Tibial nerve (tissue), 4 donors: ENCODE measurements at places on chromosomes 6 and 20.
A peak's percentile ranks its signal among the peaks of the same experiment; 100 is the strongest.

GRCh38 chr6:93592417-93592816 is 173.1 kb upstream of the EPHA7 start:
- no peak for DNase-seq

DNA sequence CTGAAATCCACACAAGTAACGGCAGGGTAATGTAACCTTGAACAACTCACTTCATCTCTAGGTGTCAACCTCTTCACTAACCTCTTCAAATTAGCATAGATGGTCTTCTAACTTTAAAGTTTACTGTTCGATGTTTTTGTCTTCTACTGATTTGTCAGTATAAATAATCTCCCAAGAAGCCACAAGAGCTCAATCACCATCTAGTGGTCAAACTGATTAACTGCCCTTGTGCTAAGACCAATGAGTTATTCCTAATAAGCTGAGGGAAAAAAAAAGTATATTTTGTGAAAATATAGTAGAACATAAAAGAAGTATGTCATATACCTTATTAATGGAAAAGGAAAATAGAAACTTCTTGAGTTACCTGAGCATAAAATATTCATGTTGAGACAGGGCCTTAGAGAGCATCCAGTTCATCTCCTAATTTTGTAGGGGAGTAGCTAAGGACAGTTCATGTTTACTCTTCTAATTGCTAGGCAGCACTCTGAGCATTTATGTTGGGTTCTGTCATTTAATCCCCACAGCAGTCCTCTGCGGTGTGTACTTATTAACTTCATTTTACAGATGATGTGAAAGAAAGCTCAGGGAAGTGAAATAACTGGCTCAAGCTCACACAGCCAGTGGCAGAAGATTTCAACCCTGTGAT is 317.1 kb downstream of the ESR1 start:
- no peak for DNase-seq

- no peak for DNase-seq
These were observed 193.6 kb upstream of the CEP162 start for GRCh38 chr6:84421031-84421430.

- DNase-seq = no peak
These were observed 14.7 kb downstream of the UCKL1 start for GRCh38 chr20:63941282-63942081.

- no peak for DNase-seq
These were observed 222.2 kb downstream of the UST start for GRCh38 chr6:148968771-148969602.

GRCh38 chr6:82217018-82217586 is 30.4 kb downstream of the IBTK start:
- no peak for DNase-seq

GRCh38 chr6:72102561-72102960 is 216.2 kb downstream of the RIMS1 start:
- no peak for DNase-seq

DNA sequence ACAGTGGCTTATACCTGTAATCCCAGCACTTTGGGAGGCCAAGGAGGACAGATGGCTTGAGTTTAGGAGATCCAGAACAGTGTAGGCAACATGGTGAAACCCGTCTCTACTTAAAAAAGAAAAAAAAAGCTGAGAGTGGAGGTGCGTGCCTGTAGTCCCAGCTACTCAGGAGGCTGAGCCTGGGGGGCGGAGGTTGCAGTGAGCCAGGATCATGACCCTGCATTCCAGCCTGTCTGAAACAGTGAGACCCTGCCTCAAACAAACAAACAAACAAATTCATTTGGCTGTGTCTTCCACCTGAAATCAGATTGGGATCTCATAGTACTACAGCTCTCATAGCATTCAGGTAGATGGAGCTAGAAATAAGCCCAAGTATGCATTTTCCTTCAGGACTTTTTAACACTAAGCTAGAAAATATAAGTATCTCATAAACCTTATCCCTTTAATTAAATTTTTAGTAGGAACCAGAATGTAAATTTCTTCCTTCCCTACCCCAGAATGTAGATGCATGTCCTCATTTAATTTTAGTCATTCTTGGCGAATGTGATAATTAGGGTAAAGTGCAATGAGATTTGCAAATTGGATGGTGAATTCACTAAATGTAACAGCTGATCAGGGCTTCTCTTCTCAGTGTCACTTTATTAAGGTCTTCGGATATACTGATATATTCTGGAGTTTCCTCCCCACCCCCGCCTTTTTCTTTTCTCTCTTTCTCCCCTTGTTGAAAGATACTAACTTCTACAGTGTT is 190.4 kb downstream of the CDKAL1 start:
- DNase-seq = no peak

DNA sequence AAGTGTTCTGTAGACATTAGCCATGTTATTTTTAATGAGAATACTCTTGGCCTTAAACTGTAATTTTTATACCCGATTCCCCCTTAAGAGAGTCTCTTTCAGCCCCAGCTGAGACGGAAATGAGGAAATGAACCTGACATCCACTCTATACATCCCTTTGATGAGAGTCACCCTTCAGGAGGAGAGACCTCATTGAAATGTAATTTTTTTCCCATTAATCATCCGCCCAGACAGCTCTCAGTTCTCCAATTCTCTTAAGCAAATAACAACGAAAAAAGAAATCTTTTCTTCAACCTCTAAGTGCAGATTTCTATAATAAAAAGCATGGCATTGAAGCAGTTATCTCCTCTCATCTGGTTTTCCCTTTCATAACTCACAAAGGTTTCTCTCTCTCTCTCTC is 243.8 kb upstream of the PMEPA1 start:
- no peak for DNase-seq

GRCh38 chr6:14802514-14803160 is 443.2 kb upstream of the JARID2 start:
- DNase-seq = no peak

DNA sequence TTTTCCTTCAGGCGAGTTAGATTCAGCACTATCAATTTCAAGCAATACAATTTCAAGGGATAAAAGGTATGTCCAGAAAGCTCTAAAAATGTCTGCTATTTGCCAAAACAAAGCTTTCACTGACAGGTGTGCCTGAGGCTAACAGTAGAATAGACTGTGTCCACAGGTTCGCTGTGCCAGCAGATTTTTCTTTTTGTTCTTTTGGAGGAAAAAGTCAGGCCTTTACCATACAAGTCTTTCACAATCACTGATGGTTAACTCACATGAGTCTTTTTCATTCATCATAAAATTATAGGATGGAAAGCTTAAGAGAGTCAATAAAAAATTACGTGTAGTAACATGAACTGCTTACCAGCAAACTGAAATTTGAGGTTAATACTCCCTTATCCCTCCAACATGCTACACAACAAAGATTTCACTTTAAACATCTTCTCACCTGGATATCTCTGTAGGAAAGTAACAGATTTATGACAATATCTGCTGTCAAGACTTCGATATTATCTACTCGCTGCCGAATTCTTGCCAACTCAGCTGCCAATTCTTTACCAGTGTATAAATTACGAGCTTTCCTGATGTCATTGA is 95.4 kb downstream of the MAP3K5 start:
- DNase-seq = no peak

- DNase-seq = no peak
These were observed 9.7 kb downstream of the LRRN4 start for GRCh38 chr20:6044115-6044514.

- no peak for DNase-seq
These were observed 25.7 kb downstream of the PSMG4 start for GRCh38 chr6:3284436-3284876.

DNA sequence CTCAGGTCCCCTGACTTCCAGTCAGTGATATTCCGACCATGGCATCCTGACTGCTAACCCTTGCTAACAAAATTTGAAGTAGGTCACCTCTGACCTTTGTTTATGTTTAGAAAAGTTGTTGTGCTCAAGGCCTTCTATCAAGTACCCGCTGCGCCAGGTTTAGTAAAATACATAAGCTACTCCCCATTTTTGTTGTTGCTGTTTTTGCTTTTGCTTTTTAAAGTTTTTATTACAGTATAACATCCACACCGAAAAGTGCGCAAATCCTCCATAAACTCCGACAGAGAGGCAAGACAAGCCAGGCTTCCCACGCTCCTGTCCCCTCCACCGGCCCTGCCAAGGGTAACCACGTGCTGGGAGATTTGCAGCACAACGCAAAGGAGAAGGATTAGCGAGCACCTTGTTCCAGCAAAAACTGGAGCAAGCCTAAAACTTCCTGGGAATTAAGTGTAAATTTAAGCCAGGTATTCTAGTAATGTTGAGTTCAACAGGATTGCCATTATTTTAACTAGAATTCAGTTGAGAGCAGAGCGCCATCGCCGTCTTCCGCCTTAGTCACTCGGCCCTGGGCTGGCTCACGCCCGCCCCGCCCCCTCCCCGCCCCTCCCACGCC is 17.8 kb upstream of the HMGN4 start:
- DNase-seq = no peak

GRCh38 chr6:34583461-34583860 is 27.3 kb upstream of the SPDEF start:
- no peak for DNase-seq

DNA sequence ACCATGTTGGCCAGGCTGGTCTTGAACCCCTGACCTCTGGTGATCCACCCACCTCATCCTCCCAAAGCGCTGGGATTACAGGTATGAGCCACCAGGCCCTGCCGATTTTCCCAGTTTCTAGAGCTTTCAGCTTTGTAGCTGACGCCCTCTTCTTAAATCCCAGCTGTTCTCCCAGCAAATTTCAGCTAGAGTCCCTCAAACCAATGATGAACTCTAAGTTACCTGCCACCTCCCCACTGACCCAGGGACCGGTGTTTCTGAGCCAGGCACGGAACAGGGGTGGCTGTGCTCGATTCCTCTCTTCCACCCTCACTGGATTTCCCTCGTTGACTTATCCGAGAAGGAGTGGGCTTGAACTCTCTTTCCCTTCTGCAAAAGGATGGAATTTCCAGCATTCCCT is 39.1 kb downstream of the SUN5 start:
- peak; percentile 1 for DNase-seq

DNA sequence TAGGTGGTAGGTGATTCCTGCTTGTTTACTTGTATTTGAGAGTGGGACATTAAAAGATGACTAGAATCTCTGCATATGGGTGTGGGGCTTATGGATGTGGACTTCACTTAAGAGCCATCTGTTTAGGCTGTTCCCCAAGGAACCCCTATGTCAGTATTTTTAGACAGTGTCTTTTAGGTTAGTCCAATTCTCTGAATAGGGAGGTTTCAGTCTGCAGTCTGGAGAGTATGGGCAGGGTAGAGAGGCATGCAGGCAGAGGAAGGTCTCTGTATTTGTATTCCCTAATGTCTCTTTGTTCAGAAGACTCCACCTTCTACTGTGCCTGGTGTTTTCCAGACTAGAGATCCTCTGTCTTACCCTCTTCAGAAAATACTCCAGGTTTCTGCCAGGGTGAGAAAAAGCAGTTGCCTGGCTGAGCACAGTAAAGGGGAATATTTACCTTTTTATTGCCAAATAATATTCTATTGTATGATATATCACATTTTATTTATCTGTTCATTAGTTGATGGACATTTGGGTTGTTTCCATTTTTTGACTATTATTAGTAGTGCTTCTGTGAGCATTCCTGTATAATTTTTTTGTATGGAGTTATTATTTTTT is 19.1 kb downstream of the SLX4IP start:
- no peak for DNase-seq

DNA sequence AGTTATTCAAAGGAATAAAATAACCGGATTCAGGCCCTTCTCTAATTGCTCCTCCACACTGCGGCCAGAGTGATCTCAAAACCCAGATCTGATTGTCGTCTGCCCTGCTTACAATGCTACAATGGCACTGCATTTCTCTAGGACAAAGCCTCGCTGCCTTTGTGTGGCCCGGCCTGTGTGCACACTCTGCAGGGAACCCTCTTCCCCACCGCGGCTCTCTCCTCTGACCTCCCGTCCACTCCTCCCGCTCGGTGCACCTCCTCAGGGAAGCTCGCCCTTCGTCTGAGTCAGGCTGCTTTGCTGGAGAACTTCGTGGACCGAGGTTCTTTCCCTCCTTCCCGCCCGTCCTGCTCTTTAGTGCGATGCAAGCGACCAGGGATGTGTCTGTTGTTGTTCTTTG is 101.6 kb upstream of the SNX9 start:
- DNase-seq = no peak

GRCh38 chr6:169827290-169827717 is 75.9 kb downstream of the ERMARD start:
- DNase-seq = no peak

DNA sequence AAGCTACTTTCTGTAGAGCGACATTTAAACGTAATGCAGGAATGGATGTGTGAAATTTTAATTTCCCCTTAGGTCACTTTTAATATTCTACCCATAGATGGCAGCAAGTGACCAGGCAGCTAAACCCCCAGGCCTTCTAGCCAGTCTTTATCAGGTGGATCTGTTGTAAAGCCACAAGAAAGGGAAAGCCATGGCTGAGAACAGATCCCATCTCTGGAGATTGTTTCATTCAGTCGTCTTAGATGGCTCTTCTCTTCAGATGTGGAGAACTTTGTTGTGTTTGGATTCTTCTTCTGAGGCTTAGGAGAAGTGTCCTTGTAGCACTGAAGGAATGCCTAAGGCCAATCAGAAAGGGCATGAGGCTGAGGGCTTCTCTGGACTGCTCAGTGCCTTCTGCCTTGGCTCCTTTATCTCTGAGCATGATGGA is 15.8 kb upstream of the RNF182 start:
- peak; percentile 15 for DNase-seq

GRCh38 chr6:44850312-44850711 is 462.8 kb downstream of the CDC5L start:
- DNase-seq = no peak

DNA sequence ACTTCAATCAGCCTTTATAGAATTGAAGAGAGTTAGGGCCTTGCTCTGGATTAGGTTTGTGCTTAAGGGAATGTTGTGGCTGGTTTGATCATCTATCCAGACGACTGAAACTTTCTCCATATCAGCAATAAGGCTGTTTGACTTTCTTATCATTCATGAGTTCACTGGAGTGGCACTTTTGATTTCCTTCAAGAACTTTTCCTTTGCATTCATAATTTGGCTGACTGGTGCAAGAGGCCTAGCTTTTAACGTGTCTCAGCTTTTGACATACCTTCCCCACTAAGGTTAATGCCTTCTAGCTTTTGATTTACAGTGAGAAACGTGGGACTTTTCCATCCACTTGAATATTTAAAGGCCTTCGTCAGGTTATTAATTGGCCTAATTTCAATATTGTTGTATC is 461.8 kb downstream of the CDKAL1 start:
- no peak for DNase-seq

GRCh38 chr20:24438331-24438730 is 31.1 kb upstream of the SYNDIG1 start:
- DNase-seq = no peak
